ENCODE measurements at places on chromosomes 7 and 10. TPM values are rescaled to one million over a fixed set of nuclear protein-coding genes. Genes with fewer than 3 reads are reported as not detected.
A peak's percentile ranks its signal among the peaks of the same experiment; 100 is the strongest.

Gene HTR5A
- polyA plus RNA-seq, result not detected

Gene TFAM
- 17.0 TPM for polyA plus RNA-seq

DNA sequence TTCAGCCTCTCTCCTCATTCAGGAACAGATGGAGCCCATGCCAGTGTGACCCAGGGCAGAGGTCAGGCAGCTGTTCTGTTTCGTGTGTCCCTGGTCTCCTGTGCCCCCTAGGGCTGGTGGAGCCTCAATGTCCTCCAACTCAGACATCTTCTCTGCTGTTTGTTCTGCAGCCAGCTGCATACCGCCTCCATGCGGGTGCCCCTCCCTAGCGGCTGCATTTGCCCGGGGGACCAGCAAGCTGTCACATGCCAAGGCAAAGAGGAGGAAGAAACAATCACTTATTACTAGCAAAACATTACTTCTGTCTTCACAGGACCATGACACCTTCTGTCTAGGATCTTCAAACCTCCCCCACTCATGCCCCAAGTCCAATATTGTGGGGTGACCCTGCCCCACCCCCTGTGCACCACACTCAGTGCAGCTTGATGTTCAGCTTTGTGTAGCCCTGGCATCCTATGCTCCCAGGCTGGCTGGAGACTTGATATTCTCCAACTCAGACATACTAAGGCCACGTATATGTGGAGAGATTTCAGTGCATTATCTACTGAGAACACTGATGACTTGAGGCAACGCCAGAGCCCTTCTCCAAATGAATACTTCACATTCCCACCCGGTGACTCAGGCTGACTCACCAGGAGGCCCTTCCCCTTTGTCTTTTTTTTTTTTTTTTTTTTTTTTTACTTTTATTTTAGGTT is 188.9 kb downstream of the SKIDA1 start:
- peak; percentile 91 for DNase-seq

DNA sequence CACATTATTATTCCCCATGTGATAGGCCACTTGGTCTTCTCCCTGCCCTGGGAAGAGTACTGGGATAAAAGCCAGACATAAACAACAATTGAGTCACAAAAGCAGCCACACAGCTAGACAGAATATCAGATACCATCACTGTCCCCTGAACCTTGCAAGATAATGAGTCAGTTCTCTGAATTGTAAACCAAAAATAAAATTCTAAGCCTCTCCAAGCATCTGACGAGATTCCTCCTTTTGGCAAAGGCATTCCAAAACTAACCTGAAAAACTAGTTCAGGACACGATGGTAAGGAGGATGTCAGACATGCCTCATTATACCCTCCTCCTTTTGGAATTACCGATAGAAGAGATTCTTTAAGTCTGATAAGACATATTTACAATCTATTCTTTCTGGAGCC is 450.7 kb downstream of the HTR7 start:
- DNase-seq, result no peak

Gene PVRIG
- not detected for polyA plus RNA-seq

- no peak for DNase-seq
Measured at GRCh38 chr7:42372479-42372878, 135.5 kb upstream of the GLI3 start.

- peak; percentile 7 for DNase-seq
Measured at GRCh38 chr10:116287906-116288501, 15.0 kb upstream of the GFRA1 start.

- DNase-seq, result no peak
Measured at GRCh38 chr10:35150308-35150707, 23.7 kb downstream of the CREM start.

GRCh38 chr10:45437587-45438465 is 63.8 kb downstream of the ALOX5 start:
- DNase-seq, result no peak

All from AG04450 (cell line).